ENCODE measurements at places on chromosomes 4 and X.

GRCh38 chr4:86759298-86759697 is 89.9 kb downstream of the SLC10A6 start:
- no peak for DNase-seq

DNA sequence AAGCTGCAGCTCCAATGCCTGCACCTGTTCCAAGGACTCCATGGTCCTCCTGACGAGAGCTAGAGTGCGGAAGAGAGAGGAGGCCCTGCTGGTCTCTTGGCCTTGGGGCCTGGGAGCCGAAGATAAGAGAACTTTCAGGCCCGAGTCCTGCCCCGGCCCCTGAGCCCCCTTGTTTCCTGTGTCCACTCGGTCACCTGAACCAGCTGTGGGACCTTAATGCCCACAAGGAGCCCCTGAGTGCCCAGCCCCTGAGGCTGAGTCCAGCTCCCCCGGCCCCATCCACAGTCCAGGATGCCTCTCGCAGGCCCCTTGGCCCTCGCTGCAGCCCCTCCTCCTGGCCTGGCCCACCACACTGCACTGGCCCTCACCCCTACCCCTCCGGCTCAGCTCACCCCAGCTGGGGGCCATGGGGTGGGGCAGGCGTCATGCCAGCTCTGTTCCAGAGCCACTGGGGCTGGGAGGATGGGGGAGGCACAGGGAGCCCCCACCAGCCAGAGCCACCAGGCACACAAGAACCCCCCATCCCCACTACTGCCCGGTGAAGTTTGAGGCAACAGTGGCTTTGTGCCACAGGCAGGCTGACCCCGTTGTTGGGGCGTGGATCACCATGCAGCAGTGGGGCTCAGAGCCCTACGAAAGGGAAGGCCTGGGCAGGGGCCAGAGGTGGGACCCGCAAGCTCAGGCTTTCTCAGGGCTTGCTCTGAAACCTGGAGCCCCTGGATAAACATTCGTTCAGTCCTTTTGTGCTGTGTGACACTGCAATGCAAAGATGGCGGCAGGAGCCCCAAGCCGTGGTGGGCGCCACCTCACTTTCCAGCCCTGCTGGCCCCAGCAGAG is 14.1 kb downstream of the NAT8L start:
- no peak for DNase-seq

DNA sequence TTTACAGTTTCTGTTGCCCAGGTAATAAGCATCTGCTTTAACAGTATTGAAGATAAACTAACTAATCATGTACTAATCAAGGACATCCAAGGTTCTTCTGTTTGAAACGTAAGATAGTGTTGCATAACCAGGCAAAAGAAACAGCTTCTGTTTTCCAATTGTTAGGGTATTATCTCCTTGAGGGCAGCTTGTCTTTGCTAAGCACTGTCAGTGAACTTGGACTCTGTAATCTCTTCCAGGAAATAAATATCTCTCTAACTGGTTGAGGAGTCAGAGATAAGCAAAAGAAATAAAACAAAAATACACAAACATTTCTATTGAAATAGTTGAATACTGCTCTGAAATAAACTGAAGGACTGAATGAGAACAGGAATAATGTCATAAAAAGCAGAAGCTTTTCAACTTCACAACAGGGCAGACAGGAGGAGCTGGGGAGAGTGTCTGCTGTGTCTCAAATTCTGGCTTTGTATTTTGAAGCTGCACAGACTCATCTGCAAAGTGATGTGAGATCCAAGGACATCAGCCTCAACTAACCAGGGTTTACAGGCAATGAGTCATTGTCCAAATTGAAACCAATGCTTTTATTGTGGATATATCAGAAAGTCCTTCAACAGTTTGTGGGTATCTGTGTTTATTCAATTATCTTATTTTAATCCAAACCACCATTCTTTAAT is 1253.0 kb upstream of the PCDH7 start:
- DNase-seq: no peak

DNA sequence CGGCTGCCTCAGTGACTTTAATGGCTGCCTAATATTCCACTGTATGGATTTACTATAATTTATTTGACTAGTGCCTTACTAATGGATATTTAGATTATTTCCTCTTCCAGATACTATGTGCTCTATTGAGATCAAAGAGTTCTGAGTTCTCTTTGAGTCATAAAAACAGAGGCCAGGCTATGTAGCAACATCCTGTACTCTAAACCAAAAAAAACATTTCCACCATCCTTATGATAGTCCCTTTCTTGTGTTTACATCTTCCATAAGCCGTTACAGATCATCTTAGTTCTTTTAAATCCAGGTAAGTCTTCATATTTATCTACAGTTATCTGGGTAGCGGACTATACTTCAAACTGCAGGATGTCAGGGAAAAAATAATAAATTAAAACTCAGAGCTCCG is 56.6 kb upstream of the TMEM184C start:
- DNase-seq: no peak

DNA sequence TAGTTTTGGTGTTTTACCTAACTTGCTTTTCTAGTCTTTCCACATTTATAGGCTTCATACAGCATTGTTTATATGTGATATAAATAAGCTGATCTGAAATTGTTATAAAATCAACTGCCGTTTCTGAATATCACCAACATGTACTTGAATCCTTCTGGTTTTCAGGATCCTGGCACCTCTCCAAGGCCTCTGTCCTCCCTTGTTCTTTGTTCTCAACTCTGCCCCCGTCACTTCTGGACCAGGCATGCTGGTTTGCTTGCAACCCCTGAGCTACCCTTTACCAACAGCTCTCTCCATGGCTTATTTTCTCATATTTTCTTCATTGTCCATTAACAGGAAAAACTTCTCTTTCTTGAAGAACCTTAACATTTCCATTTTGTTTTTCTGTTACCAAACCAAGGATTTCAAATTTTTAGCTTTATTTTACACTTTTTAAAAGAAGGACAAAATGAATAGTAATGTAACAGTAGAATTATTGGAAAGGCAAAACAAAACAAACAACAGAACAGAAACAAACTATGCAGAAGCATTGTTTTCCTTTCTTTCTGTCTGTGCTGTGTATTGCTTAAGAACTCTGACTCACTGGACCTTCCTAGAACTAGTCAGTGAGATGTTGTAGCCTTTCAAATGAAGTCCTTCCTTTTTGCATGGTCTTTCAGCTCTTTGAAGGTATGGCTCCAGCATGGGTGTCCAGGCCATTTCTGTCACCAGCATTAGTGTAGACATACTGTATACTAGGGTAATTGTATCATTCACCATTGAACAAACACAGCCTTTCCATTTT is 44.8 kb downstream of the BANK1 start:
- no peak for DNase-seq

Data from GM12892 (cell line).